AG08396 (cell line): ENCODE measurements at places on chromosomes 11 and 22.

DNA sequence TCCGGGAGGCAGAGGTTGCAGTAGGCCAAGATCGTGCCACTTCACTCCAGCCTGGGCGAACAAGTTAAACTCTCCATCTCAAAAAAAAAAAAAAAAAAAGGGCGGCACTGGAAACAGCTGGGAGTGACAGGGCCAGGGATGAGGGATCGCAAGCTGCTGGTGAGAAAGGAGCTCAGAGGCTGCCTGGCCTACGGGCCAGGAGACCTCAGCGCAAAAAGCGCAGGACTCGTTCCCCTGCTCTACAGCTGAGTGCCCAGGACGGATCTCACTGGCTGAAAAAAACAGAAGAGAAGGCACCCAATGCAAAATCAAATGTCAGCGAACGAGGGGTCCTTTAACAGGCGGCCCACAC, 650 bp upstream of the NUP50 start:
- DNase-seq = peak; percentile 58

DNA sequence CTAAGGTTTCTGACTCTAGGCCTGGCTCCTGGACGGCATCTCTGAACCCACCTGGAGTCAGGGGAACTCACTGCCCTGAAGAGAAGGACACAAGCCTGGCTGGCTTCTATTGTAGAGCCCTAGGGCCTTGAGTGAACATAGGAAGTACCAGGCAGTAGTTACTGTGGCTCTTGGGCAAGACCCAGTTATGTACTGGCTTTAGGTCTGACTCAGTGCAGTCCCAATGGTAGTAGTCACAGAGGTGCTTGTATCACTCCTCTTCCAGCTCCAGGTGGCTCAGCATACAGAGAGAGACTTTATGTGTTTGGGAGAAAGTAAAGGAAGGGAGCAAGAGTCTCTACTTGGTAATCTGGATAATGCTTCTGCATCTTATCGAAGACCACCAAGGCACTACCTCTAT, 13.9 kb upstream of the PAK1 start:
- no peak for DNase-seq

- DNase-seq = no peak
Observed at GRCh38 chr11:24903555-24903954, 406.7 kb downstream of the LUZP2 start.

DNA sequence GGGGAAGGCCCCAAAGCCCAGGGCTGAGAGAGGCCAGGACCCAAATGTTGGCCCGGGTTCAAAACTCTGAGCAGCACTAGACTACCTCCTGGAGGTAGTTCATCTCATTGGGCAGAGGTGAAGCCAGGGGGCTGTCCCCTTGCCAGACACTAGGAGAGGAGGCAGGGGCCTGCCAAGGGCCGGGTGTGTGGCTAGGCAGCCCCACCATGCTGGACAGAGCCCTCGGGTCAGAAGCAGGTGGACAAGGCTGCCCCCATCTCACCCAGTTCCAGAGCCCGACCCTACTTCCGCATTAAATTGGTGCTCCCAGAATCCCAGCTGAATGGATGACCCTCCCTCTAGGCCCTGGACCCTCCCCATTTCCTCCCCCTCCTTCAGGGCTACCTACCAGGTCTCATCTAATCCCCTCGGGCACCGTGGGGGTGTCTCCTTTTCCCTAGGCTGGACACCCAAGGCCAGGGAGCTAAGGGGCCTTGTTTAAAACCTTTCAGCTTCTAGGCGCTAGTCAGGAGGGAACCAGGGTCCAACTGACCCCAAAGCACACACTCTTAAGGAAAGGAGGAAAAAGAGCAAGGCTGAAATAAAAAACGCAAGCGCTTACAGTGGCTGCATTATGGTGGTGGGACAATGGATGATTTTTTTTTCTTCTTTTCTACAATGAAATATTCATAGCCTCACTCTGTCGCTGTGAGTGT, 72.1 kb upstream of the TCF20 start:
- no peak for DNase-seq

- DNase-seq = no peak
Observed at GRCh38 chr11:2357246-2357645, 19.9 kb upstream of the CD81 start.

DNA sequence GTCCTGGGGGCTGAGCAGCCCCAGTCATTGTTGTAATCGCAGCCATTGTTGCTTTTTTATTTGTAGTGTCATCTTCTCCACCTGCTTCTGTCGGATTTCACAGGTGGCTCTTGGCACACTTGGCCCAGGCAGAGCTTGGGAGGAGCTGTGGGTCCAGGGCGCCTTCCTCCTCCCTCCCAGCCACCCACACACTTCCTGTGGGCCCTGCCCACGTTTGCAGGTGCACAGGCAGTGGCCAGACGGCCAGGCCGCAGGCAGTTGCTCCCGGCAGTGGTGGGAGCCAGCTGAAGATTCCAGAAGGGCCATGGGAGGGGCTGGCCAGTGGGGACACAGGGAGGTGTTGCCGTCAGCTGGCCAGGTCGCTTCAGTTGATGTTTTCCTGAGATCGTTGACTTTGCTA, 1191.9 kb downstream of the BRD1 start:
- no peak for DNase-seq

GRCh38 chr11:17894929-17895658, 117.8 kb downstream of the SERGEF start:
- no peak for DNase-seq
